ENCODE measurements at places on chromosomes 6 and 20. TPM values are rescaled to one million over a fixed set of nuclear protein-coding genes. Genes with fewer than 3 reads are reported as not detected.

The WFDC12 gene
- not detected for total RNA-seq

The ID4 gene
- total RNA-seq = 0.85 TPM

The COL20A1 gene
- under 0.01 TPM for total RNA-seq

The BMP2 gene
- 23.1 TPM for total RNA-seq

The TFEB gene
- total RNA-seq = 5.7 TPM

DNA sequence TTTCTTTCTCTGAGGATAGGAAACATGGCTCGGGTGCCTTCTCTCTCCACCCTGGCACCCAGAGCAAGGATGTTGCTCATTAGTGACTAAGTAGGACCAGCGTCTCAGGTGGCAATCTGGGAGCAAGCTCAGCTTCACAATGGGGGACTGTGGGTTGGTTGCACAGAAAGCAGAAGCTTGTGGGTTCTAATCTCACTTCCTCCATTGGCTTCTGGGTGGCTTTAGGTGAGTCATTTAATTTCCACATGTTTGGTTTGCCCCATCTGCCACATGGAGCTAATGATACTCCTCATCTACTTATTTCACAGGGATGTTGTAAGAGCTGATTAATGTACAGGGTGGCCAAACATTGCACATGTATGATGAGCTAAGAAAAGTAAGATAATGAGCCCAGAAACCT lies 54.8 kb upstream of the AKIRIN2 start:
- peak; percentile 5 for DNase-seq

GRCh38 chr6:52416629-52417151 lies 3.5 kb upstream of the EFHC1 start:
- DNase-seq = peak; percentile 85

DNA sequence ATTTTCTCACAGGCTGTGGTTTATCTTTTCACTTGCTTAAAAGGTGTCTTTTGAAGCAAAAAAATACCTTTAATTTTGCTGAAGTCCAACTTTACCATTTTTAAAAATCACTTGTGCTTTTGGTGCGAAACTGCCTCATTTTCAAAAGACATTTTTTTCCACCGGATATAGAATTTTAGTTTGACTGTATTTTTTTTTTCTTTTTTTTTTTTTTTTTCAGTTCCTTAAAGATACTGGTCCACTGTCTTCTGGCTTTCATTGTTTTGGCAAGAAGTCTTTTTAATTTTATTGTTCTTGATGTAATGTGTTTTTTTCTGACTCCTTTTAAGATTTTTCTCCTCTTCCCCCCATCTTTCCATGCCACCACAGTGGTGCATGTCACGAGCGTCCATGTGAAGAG lies 198.2 kb downstream of the ARID1B start:
- DNase-seq = no peak

DNA sequence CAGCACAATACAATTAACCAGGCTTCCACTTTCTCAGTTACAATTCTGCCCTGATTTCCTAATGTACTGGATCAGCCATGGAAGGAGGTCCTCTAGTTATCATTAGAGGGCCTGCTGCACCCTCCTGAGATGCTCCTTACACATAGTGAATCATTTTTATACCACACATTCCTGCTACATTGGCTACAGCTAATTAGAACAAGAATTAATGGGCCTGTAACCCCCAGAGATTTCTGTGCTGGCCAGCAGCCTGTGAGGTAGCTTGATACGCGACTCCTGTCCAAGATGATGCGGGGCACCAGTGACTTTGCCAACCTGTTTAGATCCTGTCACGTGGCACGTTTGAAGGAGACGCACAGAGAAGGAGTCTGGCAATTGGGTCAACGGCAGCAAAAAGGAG lies 422.8 kb downstream of the EPM2A start:
- no peak for DNase-seq

- DNase-seq = no peak
These were observed 113.4 kb downstream of the PSMB1 start for GRCh38 chr6:170439366-170440361.

- no peak for DNase-seq
These were observed 137.6 kb upstream of the RPS6KA2 start for GRCh38 chr6:166764473-166765233.

DNA sequence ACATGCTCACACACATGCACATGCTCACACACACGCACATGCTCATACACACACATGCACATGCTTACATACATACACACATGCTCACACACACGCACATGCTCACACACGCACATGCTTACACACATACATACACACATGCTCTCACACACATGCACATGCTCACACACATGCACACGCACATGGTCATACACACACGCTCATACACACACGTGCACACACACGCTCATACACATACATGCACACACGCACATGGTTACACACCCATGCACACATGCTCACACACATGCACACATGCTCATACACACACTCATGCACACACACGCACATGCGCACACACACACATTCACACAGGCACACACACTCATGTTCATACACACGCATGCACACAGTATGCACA lies 20.8 kb upstream of the RPS6KA2 start:
- no peak for DNase-seq

- DNase-seq = peak; percentile 74
These were observed 108.4 kb downstream of the JAG1 start for GRCh38 chr20:10565191-10565921.

- DNase-seq = no peak
These were observed 47.2 kb downstream of the TRERF1 start for GRCh38 chr6:42404484-42404883.

GRCh38 chr20:561437-562231 lies 18.0 kb upstream of the CSNK2A1 start:
- peak; percentile 89 for DNase-seq

DNA sequence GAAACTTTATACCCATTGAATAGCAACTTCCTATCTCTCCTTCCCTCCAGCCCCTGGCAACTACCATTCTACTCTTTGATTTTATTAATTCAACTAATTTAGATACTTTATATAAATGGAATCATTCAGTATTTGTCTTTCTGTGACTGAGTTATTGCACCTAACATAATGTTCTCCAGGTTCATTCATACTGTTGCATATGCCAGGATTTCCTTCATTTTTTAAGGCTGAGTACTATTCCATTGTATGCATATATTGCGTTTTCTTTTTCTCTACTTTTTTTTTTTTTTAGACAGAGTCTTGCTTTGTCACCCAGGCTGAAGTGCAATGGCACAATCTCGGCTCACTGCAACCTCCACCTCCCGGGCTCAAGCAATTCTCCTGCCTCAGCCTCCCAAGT lies 49.5 kb upstream of the BEND6 start:
- DNase-seq = no peak

DNA sequence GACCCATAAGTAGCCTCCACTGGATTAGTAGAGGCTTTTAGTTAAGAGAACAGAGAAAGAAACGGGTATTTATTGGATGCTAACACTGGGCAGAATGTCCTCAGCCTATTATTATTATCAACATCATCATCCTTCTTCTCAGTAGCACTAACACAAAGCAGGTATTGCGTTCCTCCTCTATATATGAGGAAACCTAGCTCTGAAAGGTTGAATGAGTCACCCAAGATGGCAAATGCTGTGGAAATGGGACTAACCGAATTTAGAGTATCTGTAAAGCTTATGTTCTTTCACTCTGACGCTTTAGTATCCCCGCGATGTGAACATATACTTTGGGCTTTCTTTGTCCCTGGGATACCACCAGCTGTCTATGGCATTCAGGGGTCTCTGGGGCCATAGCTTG lies 77.0 kb downstream of the ADTRP start:
- DNase-seq = no peak

GRCh38 chr20:45176526-45177267 lies 2.0 kb downstream of the PI3 start:
- DNase-seq = no peak

- peak; percentile 67 for DNase-seq
These were observed 1.7 kb downstream of the THBD start for GRCh38 chr20:23047738-23048214.

DNA sequence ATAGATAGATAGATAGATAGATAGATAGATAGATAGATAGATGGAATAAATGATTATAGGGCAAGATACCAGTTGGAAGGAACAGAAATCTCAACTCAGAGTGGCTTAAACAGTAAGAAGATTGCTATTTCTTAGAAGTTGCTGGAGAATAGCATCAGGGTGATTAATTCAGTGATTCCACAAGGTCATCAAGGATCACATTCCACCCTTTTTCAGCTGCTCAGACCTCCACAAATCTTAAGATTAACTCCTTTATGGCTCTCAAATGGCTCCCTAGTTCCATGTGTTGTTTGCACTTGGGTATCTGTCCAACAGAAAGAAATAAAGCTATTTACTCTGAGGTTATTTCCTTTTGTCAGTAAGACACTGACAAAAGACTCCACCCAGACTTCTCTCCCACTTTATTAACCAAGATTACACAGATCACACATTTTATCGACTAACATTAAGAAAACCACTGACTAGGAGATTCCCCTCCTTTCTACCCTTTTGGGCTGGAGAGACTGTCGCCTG lies 68.3 kb upstream of the KIF16B start:
- DNase-seq = no peak

GRCh38 chr6:134389129-134389528 lies 71.2 kb upstream of the SGK1 start:
- DNase-seq = no peak

DNA sequence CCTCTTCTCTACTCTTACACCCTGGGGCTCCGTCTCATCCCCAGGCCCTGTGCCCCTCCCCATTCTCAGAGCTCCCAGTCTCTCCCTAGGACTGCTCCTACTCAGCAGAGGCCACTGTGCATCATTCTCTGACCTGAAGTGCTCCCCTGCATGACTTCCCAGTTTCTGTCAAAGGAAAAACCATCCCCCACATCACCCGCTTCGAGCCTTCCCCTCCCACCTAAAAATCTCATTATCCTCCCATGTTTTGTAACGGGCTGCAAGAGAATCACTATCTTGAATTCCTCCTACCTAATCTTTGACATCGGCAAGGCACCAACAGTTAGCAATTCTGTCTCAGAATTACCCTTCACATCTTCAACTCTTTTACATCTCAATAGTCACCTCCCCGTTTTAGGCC lies 463.0 kb downstream of the PRKN start:
- no peak for DNase-seq

DNA sequence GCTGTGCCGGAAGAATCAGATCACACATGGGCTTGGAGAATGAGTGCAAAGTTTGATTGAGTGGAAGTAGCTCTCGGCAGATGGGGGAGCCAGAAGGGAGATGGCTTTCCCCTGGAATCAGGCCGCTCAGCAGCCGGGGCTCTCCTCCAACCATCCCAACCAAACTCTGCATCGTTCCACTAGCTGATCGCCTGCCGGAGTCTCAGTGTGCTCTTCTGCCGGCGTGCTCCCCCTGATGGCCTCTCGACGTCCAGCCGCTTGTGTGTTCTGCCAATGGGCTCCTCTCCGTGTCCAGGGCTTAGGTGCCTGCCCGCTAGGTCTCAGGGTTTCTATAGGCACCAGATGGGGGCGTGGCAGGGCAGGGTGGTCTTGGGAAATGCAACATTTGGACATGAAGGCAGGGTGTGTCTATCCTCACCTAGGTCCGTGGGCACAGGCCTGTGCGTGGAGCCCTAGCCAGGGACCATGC lies 4.9 kb upstream of the BIRC7 start:
- peak; percentile 78 for DNase-seq

DNA sequence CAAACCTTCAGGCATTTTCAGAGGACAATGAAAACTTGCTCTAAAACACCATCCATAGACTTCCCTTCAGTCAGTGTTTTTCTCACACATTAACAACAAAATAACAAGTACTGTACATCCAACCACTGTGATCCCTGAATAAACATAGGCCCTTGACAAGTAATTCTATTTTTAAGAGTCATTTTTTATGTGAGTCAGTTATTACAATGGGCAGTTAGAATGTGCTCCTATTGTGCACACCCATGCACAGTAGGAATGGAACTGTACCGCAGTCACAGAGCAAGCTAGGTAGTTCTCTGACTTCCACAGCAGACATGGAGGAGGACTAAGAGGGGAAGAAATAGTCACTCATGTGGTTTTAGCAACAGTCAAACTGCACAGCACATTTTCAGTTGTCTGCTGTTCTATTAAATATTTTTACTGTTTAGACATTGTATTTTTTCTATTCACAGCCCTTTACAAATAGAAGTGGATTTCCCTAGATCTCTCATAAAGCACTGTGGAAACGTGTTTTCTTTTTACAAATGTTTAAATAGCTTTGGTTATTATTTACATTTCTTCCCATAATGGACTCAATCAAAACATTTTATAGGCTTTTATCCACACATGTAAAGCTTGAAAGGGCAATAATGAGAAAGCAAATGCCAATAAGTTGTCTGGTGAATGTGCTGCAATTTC lies 100.4 kb downstream of the JAG1 start:
- DNase-seq = peak; percentile 46

DNA sequence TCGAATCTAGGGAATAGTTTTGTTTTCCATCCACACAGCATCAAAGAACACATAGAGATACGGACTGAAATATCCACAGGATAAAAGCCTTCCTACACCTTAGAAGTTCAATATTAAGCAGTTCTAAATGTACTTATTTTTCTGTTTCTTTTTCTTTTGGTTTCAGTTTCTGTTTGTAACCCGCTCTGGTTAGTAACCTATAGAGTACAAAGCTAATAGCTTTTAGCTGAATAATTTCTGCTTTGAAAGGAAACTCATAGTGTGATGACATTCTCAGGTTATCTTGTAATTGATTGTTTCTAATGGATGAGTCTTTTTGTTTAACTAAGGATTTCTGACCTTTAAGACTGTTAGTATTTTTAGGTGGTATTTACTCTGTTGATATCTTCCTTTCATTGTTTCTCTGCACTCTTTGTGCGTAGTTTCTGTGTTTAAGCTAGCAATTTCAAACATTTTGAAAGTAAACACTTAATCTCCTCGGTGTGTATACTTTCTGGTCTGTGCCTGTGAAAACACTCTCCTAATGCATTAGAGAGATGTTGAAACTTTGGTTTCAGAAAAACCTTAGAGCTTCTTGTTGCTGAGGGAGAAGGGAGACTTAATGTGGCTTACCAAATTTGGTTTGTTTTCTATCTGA lies 385.5 kb downstream of the HDGFL1 start:
- DNase-seq = peak; percentile 19

DNA sequence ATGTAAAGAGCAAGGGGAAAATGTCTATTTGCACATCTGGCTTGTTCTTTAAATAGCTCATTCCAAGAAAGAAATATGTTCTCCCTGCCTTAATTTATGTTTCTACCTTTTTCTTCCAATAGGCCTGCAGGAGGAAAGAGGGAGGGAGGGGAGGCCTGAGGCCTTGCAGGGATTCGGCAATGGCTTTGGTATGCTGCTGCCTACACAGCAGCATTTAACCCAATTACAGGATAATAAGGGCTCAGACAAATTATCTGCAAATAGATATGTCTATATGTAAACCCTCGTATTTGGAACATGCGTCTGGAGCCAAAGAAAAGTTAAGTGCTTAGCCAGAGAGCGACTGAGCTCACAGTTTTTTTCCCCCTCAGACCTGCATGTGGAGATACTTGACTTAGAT lies 277.2 kb downstream of the CDC5L start:
- no peak for DNase-seq

DNA sequence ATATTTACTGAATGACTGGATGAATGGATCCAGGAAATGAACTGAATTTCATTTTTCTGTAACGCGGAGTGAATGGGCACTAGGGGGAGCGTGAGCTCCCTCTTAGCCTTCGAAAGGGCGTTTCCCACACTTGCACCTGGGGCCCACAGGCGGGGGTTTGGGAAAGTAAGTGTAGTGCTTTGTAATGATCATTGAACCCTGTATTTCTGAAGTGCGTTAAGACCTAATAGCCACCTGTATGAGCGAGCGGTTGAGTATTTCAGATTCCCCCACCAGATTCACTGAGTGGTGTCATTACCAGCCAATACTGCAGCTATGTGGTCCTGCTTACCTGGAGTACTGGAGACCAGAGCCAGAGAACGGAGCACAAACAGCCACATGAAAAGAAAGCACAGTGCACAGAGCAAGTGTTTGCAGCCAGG lies 10.5 kb downstream of the SYTL3 start:
- DNase-seq = peak; percentile 31

- no peak for DNase-seq
These were observed 6.6 kb upstream of the SERPINB9 start for GRCh38 chr6:2909718-2910117.
